ENCODE measurements at places on chromosomes 12 and 14.

DNA sequence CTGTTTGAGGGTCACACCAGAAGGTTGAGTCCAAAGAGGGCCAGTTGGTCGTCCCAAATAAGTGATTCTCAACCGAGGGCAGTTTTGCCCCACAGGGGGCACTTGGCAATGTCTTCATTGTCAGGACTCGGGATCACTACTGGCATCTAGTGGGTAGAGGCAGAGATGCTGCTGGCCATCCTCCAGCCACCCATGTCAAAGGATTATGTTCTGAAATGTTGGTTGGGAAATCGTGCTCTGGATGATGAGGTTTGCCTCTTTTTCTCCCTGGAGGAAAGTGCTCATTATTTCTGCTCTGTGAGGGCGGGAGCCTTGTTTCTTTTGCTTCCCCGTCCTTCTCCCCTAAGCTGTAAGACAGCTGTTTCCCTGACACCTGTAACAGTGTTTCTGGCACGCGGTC is 3.6 kb downstream of the ZNF839 start:
- no peak for DNase-seq

- DNase-seq = no peak
Observed at GRCh38 chr12:104596898-104597843, 140.4 kb downstream of the CHST11 start.

GRCh38 chr12:12028668-12029402 is 41.9 kb upstream of the BCL2L14 start:
- DNase-seq = no peak

- no peak for DNase-seq
Observed at GRCh38 chr12:128994856-128995255, 141.6 kb downstream of the GLT1D1 start.

DNA sequence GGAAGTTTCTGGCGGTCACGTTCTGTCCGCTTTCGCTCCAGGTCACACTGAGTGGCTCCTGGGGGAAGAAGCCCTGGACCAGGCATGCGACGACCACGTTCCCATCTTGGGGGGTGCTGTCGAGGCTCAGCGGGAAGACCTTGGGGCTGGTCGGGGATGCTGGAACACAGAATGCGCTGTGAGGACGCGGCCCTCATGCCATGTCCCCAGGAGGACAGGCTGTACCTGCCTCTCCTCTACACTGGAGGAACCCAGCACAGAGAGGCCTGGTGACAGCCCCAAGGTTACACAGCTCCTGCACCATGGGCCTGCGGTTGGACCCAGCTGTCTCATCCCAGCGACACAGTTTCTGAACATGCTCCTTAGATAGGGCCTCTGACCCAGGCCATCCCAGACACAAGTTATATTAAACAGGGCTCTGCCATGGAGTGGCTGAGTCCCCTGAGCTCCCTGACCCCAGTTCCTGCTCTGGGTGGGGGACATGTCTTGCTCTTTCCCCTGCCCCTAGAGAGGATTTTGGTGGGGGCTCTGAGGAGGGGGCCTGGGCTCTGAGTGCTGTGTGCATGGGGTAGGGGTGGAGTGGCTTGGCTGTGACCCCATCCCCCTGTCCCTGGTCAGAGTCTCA is 62.0 kb downstream of the TMEM121 start:
- DNase-seq = no peak

Measured in activated naive CD4-positive, alpha-beta T cell (primary cell).